ENCODE measurements at places on chromosomes 5 and 9. TPM values are rescaled to one million over a fixed set of nuclear protein-coding genes. Genes with fewer than 3 reads are reported as not detected.

DNA sequence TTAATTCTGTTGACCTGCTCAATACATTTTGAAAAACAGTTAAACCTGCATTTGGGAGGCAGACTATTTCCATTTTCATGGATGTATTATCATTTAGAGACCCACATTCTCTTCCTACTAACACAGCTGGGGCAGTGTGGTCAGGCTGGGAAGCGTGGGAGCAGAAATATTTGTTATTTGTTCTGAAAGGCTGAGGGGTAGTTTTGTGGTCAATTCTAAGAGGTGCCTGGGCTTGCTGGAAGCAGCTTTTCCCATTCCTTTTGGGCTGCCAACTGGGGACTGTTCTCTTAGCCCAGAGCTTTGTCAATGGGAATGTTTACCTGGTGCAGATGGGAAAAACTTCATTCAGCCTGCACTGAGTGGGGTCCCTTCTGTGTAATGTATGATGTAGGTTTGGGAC, 171.4 kb upstream of the DAP start:
- DNase-seq, result no peak

DNA sequence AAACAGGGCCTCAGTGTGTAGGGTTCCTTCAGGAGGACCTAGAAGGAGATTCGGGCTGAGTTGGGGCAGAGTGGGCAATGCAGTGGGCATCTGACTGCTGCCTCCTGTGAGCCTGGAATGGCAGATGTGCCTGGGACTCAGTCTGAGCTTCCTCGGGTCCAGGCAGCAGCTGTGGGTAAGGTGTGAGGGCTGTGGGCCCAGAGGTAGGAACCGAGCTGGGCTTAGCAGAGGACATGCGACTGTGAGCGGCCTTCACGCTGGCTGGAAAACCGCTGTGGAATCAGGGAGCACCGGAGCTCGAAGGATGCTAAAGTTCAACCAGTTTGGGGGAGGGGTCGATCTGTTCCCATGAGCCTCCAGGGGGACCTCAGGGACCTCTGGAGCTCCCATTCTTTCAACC, 137.0 kb downstream of the PAX5 start:
- DNase-seq, result no peak

GRCh38 chr9:32843295-32843694, 60.0 kb downstream of the TMEM215 start:
- no peak for DNase-seq

GRCh38 chr9:87671478-87671877, 54.4 kb upstream of the CTSL start:
- no peak for DNase-seq

Gene UGCG
- total RNA-seq, result 39.8 TPM

Gene HRH2
- total RNA-seq, result 1.3 TPM

Gene DOCK8
- total RNA-seq, result 16.6 TPM

Gene SH2D3C
- 3.2 TPM for total RNA-seq

Gene HNRNPA0
- total RNA-seq, result 24.2 TPM

Gene CCNJL
- total RNA-seq, result 8.7 TPM

Gene ZSWIM6
- total RNA-seq, result 39.4 TPM

Gene KIF27
- 8.2 TPM for total RNA-seq
